ENCODE measurements at places on chromosomes 16 and 17.

GRCh38 chr17:35046740-35047283, 16.7 kb downstream of the RFFL start:
- DNase-seq, result peak; percentile 66

DNA sequence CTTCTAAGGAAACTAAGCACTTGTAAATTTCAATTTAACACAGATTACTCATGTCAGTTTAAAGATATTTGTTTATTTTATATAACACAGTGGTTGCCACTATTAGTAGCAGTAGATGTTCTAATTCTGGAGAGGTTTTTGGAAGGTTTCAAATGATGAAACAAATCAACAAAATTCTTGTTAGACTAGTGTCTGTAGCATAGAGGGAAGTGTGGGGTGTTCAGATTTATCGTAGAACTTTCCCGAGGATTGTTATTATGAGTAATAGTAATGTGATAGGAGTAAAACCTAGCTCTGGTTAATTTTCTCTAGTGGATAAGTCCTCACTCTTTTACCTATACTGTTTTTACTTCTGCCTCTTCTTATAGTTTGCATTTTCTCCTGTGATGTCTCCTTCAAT, 6.3 kb downstream of the GAN start:
- peak; percentile 25 for DNase-seq

DNA sequence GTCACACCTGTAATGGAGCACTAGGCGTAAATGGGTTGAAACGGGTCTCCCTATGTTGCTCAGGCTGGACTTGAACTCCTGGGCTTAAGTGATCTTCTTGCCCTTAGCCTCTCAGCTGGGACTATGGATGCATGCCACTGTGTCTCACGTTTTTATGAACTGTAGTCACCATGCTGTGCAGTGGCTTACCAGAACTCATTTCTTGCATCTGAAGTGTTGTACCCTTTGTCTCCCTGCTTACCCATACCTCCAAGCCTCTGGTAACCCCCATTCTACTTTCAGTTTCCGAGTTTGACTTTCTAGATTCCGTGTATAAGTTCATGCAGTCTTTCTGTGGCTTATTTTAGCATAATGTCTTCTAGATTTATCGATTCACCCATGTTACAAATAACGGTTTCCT, 7.7 kb downstream of the PYCARD start:
- no peak for DNase-seq

GRCh38 chr16:48687421-48688038, 77.5 kb upstream of the N4BP1 start:
- DNase-seq, result peak; percentile 73

DNA sequence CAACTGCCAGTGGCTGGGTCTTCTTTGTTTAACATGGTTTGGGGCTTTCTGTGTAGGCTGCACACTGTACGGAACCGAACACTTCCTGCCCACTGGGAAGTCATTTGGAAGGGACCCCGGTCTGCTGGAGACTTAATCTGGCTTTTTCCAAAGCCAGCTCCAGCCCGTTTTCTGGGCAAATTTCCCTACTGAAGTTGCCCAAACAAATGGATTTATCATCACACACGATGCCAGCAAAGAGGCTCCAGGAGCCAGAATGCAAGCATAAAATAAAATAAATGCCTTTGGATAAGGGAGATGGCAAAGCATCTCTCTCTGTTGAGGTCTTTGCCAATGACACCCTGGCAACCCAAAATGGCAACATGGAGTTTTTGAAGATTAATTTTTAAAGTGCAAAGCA, 259.9 kb upstream of the IRX3 start:
- no peak for DNase-seq

DNA sequence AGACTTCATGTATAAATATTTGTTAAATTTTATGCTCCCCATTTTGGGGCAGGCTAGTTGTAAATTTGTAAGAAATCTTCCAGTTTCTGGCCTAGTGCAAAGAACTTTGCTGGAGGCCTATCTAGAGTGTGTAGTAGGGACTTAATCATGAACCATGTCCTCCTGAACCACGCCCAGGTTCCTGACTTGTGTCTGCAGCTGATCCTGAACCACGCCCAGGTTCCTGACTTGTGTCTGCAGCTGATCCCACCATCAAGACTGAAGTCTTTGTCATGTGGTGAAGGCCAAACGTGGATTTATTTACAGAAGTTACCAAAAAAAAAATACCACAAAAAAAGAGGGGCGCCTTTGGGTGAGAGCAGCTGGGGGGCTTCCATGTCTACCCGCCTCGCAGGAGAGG, 33.1 kb downstream of the LMF1 start:
- DNase-seq, result no peak

DNA sequence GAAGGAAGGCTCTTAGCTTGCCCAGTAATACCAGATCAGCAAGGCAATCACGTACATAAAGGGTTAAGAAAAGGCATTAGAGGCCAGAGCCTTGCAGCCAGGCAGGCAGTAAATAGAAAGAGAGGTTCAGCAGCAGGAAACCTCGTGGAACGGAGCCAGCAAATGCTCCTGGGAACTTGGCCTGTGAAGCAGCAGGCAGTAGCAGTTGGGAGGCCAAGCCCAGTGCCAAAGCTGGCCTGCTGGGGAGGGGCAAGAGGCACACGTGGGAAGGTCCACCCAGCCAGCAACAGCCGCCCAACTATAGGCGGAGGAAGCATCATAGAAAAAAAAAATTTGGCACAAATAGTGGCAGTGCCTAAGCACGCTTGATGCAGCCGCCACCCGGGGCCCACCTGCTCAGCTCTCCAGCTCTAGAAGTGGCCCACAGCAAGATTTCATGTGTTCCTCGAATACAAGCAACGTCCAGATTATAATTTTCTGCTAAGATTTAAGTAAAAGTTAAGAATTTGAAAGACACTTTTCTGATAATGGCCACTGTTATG, 2339.5 kb downstream of the TP53TG3F start:
- no peak for DNase-seq

DNA sequence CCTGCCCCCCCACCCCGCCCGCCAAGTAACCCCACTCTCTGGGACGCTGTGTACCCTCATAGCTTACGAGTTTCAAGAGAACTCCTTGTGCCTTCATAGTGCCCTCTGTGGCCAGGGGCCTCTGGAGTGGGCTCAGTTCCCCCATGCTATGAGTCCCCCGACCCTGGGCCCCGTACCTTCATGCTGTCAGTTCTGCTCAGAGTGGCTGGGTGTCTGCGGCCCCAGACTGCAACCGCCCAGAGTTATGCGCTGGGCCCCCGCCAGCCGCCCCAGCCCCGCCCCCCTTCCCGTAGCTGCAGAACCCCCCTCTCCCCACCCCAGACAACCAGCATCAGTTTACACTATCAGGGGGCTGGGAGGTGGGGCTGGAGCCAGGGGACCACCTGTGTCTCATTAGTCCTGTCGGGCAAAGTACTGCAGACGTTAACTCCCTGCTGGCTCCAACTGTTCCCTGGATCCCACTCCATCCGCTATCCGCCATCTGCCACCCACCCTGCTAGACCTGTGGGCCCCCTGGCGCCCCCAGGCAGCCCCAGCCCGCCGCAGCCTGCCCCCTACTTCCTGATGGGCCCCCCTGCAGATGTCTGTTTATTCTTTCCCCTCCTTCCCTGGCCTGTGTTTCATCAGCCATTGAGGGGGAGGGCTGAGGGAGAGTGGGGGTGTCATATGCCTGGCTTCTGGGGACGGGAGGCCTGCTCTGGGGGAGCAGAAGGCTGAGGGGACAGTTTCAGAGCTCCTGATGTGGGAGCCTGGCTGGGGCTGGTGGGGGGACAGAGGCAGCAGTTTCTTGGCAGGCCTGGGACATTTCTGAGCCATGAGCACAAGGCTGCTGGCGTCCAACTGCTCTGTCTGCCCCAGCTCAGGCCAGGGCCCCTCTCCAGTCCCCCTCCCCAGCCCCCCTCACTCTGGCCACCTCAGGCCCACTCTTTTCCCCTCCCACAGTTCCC, at the start of gene MFAP4:
Gene MFAP4 (minus strand): TSS at position 217 of the 947 bp plus-strand sequence. CDS start 35 bp downstream, at position 182.
- no peak for DNase-seq

DNA sequence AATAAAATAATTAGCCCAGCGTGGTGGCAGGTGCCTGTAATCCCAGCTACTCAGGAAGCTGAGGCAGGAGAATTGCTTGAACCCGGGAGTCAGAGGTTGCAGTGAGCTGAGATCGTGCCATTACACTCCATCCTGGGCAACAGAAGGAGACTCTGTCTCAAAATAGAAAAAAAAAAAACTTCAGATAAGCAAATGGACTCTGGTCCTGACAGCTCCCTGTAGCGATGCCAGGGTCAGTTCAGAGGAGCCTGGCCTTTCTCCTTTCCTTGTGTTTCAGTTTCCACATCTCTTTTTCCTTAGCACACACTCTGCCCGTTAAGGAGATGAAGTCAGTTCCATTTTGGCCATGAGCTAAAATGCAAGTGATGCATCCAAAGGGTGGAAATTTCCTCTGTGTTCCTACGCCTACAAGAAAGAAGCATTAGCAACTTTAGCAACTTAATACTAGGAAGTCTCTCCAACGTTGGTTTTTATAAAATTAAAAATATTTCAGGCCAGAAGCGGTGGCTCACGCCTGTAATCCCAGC, 11.6 kb upstream of the GRB2 start:
- DNase-seq, result peak; percentile 41

GRCh38 chr17:50311483-50311882, 34.4 kb upstream of the XYLT2 start:
- no peak for DNase-seq

Measured in suppressor macrophage treated with lipopolysaccharide for 1 hour (primary cell).